ENCODE measurements at places on chromosomes 13 and 19. TPM values are rescaled to one million over a fixed set of nuclear protein-coding genes. Genes with fewer than 3 reads are reported as not detected.

DNA sequence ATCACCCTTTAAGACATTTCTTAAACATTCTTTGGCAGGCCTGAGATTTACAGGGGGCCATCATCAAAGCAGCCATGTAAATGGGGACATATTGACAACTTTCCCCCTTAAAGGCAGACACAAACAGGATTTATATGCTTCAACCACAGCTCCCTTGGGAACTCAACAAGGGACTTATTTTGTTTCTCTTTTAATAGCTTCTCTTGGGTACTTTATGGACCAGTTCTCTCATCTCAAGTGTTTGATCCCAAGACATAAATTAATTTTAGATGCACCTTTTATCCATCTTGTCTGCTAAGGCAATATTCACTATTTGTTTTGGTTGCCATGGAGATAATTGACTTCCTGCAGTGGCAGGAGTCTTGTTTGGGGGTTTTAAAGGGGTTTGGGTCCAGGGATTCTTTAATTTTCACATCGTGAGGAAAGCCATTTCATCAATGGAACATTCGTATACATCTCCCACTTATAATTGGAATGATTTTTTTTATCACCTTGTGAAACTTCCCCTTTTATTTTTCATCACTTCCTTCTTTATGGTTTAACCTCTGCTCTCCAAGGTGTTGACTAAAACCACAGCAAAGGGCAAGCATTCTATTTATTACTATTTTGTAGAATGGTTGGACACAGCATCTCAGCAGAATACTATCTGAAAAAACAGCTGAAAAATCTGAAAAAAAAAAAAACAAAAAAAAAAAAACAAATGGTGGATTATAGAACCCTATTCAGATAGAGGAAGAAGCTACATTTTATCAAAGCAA lies 726.0 kb downstream of the DIAPH3 start:
- DNase-seq: no peak

GRCh38 chr19:5128251-5128935 lies 159.5 kb downstream of the KDM4B start:
- DNase-seq: no peak

GRCh38 chr19:49534632-49535385 lies 7.0 kb downstream of the RCN3 start:
- peak; percentile 32 for DNase-seq

- no peak for DNase-seq
Measured at GRCh38 chr19:56113074-56113632, 7.9 kb downstream of the ZNF787 start.

DNA sequence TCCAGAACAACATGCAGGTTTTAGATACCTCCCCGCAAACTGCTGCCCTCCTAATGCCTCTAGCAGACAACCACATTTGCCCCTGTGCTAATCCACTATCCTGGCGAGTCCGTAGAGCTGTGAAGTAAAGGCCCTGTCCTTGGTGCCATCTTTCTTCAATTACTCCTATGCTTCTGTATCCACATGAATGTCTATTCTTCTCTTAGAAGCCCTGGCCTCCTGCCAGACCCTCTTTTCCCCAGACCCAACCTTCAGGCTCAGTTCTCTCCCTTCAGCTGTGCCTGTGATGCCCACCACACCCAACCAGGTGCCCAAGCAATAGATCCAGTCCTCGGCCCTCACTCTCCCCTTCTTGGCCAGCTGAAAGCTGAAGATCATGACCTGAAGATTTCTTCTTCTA lies 31.1 kb upstream of the ZNF599 start:
- DNase-seq: no peak

DNA sequence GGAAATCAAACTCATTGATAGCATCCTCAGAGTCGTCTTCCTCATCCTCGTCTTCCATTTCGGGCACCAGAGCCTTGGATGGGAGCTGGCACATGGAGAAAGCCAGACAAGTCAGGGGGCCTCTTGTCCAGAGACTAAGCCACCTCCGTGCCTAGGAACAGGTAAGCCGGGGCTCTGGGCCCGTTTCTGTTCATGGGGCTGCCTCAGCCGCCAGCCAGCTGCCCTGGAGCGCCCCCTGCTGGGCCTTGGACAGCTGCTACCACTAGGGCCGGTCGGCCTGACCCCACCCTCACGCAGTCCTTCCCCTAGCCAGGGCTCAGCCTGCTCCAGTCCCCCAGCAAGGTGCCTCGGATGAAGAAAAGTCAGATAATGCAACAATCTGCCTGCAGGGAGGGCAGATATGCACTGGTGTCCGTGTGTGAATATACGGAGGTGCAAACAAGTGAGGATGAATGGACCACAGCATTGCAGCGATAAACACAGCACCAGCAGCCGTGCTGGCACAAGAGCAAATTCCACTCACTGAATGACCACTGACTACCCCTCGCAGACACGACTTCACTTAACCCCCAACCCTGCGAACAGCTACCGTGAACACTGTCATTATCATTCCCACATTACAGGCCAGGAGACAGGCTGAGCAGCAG lies 11.9 kb upstream of the PRKD2 start:
- DNase-seq: peak; percentile 89

Gene EPSTI1
- total RNA-seq: 30.7 TPM
